Hematopoietic multipotent progenitor cell treated with erythropoietin and hydrocortisone succinate and interleukin-3 and kit ligand, for 17 days (in vitro differentiated cells): ENCODE measurements at places on chromosomes 12 and 14.

DNA sequence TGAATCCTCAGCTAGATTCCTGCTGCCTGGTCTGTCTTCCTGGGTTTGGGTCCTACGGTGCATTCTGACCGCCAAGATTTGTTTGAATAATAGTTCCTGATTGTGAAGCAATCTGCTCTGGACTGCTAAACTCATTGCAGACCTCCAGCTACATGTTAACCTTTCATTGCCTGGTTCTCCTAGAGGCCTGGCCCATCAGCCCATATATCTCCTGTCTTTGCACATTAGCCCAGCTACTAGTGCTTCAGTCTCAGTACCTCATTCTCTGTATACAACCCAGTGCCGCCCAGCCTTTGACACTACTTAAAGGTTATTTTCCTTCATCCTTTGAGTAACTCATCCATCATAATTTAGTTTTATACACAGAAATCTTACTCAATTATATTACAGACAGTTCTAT is 65.6 kb upstream of the GRIP1 start:
- no peak for DNase-seq

GRCh38 chr14:92503756-92504491 is 9.7 kb upstream of the RIN3 start:
- no peak for DNase-seq

DNA sequence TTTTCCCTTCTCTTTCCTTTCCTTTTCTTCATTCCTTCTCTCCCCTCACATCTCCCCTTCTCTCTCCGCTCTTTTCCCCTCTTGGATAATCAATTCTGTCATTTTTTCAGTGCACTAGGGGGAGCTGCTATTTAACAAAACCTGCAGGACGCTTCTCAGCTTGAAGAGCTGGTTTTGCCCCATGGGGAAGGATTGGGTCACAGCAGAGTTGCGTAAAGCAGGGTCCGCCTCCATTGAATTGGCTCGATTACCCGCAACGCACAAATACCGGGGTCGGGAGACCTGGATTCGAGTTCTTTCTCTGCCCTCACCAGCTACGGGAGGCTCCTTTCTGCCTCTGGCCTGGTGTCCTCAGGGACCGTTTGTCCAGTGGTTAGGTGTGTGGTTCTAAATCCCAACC is 42.1 kb upstream of the CHGA start:
- DNase-seq: no peak

DNA sequence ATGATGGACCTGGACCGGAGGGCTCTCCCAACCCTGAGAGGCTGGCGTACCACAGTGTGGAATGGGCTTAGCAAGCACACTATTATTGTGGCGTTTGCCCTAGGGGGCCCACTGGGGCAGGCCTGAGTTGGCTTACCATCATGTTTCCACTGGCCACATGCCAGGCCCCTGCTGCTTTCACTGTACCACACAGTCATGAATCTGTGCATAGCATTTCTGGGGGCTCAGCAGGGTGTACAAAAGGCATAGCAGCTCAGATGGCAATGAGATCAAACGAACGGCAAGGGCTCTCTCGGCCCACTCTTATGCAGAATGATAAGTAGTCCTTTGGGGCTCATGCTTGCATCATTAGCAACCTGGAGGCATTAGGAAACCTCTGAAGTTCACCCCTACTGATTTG is 137.0 kb upstream of the HIF1A start:
- DNase-seq: no peak

- no peak for DNase-seq
These were observed 20.0 kb upstream of the HELB start for GRCh38 chr12:66282244-66282643.

DNA sequence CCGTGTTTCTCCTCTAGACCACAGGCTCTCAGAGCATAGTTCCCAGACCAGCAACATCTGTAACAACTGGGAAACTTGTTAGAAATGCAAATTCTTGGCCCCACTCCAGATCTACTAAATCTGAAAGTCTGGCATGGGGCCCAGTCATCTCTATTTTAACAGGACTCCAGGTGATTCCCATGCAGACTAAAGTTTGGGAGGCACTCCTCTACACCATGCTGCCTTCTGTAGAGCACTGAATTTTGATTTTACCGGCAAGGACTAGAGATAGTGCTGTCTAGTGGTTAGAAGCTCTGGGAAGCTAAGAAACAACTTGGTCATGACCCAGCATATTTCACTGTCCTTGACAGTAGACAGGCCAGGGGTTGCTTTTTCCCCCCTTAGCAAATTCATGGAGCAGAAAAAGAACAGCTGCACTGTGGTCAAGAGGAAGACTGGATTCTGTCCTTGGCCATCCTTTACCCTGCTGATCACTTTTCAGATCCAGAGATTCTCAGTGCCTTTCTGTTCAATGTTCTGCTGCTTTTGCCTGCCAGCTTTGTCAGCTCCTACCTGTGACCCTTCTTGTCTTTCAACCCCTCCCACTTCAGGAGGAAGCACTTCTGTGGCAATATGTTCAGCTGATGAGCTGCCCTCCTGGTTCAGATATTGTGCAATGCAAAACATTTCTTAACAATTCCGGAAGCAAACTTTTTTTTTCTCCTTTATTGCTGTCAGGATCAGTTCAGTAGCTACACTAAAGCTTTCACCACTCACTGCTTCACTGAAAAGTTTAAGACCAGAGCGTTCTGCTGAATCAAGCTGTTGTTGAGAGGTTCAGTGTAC is 133.8 kb upstream of the NUDT4 start:
- peak; percentile 61 for DNase-seq

DNA sequence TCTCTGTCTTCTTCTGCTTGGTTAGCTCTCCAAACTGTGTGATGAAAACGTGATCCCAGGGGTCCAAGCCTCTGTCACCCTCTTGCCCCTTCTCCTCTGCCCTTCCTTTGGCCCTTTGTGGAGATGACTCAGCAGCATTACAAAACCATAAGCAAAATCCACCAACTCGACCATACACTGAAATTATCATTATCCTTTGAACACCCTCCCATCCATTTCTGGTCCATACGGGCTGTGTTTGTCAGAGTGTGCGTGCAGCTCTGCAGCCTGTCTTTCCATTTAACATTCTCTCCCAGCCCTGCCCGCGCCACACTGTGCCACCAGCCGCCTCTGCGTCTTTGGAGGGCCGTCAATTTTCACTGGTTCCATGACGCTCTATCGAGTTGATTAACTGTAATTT is 69.2 kb downstream of the SLC25A47 start:
- no peak for DNase-seq

- DNase-seq: no peak
These were observed 1523.5 kb downstream of the AACS start for GRCh38 chr12:126588586-126589249.

GRCh38 chr12:54282949-54283593 is 2.5 kb downstream of the HNRNPA1 start:
- DNase-seq: peak; percentile 40

DNA sequence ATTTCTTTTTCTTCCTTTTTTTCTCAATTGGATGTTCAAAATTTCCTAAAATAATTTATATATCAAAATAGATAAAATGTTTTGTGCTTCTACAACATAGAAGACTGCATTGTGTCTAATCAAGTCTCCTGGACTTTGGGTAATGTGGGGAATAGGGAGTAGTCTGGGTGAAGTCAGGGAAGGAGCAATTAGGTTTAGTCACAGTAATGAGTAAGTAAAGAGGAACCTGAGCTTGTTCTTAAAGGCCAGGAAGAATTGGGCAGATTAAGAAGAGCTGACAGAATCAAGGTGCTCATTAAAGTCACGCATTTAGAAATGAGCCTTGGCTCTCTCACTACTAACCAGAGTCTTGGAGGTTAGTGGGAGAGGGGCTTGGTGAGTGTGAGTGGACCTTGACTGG is 233.3 kb upstream of the SSTR1 start:
- no peak for DNase-seq

DNA sequence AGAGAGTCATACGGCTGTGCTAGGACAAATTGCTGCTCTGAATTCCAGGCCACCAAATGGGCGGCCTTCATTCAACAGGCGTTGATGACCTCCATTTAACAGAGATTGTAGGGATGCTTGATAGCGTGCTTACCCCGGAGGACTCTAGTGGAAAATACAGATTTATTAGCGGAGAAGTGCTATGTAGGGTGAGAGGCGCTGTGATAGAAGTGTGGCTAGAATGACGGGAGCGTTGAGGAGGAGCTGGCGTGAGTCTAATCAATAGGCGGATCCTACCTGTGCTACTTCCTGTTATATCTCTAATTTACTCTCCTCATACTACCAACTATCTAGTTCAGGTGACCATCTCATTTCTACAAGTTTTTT is 668 bp downstream of the MRPS35 start:
- peak; percentile 21 for DNase-seq

- DNase-seq: no peak
These were observed 498.5 kb downstream of the TMTC2 start for GRCh38 chr12:83185241-83185640.

DNA sequence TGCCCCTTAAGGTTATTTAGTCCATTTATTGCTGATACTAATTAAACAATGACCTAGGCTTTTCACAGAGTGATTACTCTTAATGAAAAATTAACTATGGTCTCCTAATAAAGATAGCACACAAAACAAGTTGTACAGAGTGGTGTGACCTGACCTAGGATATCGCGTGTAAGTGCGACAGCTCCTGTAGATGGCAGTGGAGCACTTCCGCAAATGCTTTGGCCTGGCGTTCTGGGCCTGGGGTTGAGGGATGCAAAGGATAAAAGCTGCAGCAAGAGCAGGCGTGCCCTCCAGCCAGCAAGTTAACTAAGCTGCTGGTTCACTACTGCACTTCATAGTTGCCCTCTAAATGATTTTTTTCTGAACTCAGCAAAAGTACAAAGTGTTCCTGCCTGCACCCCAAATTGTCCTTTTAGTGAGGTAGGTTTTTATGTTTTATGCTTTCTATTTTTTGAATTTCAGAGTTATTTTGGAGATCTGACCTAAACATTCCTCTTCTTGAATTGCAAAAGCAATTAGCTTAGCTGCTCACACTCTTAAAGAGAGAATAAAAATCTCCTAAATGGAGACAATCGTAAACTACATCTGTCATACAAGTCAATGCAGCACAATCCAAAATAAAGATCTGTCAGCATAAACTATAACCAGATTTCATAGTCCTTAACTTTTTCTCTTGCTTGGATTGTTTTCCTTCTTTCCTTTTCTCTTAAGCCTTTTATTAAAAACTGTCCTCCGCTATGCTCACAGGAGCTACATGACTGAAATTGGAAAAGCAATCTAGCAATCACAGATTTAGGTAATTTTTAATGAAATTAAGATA is 379.6 kb downstream of the LRIG3 start:
- DNase-seq: no peak

DNA sequence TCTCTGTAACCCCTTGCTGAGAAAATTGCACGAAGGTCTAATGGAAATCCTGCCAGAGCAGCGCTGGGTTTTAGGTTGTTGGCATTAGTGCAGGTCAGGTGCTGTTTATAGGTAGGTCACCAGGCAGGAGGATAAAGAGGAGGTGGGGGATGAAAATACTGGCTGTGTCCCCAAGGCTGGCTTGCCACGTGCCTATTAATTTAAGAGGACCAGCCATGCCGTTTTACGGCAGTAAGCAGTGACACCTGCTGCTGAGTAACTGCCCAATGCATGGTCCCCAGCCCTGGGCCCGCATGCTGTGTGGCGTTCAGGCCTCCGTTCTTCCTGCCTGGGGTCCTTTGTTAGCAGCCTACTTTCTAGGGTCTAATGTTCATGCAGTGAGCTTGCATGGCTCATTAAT is 67.2 kb downstream of the WDR20 start:
- no peak for DNase-seq

DNA sequence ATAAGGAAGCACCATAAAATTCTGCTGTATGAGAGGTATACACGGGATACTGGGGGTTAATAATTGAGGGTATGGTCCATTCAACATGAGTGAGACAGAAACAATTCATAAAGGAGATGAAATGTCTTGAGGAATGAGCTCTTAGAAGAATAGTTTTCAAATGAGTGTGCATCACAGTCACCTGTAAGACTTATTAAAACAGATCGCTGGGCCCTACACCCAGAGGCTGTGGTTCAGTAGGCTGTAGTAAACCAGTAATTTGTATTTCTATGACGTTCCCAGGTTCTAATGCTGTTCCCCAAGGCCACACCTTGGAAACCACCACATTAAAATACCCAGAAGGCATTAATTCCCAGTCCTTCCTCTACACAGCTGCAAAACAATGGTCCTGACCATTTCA is 49.6 kb downstream of the CAND1 start:
- DNase-seq: no peak

- no peak for DNase-seq
These were observed 85.4 kb downstream of the CRACR2A start for GRCh38 chr12:3667485-3667884.

GRCh38 chr12:42815068-42815467 is 225.5 kb upstream of the PRICKLE1 start:
- DNase-seq: no peak

DNA sequence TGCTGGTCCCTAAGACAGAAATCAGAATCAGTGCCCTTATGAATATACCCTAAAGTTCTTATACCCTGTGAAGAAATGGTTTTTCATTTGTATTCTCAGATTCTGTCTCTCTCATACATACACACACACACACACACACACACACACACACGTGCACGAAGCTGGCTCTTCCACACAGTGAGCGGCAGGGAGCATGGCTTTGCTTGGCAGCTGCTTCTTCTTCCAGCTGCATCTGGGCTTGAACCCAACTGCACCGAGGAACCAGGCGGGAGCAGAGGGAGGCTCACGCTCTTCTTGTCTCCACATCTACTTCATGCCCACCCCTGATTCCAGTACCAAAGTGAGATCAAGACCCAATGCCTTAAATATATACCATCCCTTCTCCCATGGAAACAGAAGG is 19.4 kb downstream of the GRIN2B start:
- no peak for DNase-seq
